ENCODE measurements at places on chromosomes 3 and 15. TPM values are rescaled to one million over a fixed set of nuclear protein-coding genes. Genes with fewer than 3 reads are reported as not detected.

GRCh38 chr15:49331951-49332350 lies 91.1 kb upstream of the FGF7 start:
- DNase-seq: no peak

GRCh38 chr15:39642011-39642640 lies 61.2 kb downstream of the THBS1 start:
- DNase-seq: no peak

GRCh38 chr3:112958811-112959560 lies 15.9 kb downstream of the CD200R1 start:
- no peak for DNase-seq

- DNase-seq: no peak
These were observed 81.9 kb upstream of the PLXNA1 start for GRCh38 chr3:126900859-126901540.

- no peak for DNase-seq
These were observed 10.9 kb upstream of the BCL2A1 start for GRCh38 chr15:79981831-79982455.

DNA sequence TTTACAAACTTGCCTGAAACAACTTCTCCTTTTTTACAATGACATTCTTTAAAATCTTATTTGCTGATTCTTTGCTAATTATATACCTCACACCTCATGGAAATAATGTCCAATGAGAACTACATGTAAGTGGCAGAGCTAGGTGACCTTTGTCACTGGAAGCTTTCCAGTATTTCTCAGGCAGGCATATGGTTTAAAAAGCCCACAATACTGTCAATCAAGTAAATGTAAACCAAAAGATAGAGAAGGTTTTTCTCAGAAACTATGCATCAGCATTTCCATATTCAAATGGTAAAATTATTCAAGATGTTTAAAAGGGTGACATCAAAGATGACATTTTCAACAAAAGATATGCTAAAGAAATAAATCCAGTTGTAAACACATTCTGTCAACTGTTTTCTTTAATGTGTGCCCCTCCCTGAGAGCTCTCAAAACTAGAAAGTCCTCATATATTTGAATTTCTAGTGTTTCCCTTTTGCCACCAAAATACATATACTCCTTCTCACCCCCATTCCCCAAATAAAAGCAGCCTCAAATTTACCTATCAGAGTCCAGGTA lies 10.1 kb upstream of the STRIT1 start:
- DNase-seq: no peak

GRCh38 chr15:101615986-101616848 lies 36.0 kb downstream of the TM2D3 start:
- DNase-seq: no peak

DNA sequence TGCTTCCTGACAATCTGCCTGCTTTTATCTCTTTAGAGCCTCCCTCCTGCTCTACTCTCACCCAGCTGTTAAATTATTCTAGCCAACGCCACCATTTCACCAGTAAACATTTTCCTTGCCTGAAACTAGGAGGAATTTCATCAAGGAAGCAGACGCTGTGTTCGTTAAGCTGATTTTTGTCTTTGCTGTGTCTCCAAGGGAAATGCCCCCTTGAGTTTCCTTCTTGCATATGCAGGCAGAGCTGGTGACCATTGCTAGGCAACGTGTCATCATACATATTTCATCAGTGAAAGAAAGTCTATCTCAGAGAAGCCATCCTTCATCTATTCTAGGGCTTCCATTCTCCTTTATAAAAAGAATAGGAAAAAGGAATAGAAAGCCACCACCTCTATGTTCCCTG lies 87.0 kb upstream of the ST8SIA2 start:
- DNase-seq: no peak

DNA sequence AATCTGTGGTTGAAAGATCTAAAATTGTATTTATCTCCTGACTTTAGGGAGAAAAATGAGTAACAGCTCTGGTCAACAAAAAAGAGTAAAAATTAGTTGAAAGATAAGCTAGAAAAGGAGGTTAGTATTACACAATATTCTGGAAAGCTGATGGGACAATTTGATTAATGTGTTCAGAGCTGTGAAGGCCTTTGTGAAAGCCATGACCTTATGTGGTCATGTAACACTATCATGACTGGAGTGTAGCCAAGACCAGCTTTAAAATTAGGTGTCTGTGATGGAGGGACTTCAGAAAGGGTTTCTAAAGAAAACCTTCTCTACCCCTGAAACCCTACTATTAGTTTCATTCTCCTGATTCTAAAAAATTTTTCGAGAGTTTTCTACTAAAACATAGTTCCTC lies 127.2 kb downstream of the NFKBIZ start:
- DNase-seq: no peak

DNA sequence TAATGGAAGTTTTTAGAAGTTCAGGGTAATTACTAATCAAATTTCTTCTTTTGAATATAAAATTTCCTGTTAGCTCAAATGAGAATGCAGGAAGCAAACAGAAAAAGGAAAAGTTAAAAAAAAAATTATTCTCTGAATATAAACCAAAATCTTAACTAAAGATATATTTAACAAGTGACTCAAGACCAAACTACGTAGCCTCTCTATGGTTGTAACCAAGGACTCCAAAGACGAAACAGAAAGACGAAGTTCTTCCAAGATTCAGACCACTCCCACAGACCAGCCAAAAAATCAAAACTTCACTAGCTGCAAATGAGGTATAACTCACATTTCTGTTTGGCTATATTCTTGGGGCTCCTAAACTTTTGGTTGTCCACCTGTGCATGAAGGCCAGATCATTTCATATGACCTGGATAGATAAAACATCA lies 846.5 kb upstream of the ALCAM start:
- no peak for DNase-seq

DNA sequence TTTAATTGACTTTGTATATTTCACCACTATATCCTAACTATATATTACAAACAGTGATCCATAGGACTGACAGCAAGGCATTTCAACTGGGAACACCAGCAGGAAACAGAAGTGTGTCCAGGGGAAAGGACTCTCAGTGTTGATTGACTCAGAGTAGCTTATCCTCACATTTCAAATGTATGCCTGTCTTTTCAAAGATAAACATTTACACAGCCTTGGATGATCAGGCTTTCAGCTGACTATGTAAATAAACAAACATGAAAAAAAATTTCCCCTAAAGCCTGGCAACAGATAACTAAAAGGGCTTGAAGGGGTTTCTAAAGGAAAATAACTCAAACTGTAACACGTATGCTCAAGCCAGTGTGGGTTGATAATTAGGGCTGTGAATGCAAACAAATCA lies 321.8 kb downstream of the TBC1D5 start:
- no peak for DNase-seq

DNA sequence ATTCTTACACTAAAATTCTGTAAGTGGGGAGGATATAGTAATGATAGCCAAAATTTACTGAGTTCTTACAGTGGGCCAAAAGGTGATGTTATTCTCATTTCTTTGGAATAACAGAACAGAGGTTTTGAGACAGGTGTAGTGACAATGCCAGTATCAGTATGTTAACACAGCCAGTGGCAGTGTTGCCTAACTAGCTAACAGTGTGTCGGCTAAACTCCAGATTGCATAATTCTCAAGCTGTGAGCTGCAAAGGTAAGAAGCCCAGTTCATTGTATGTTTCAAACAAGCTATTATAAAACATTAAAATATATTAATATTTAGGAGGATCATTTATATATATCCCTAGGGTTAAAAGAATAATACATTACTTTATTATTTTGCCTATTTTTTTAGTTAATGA lies 920 bp downstream of the SLC15A2 start:
- DNase-seq: no peak

DNA sequence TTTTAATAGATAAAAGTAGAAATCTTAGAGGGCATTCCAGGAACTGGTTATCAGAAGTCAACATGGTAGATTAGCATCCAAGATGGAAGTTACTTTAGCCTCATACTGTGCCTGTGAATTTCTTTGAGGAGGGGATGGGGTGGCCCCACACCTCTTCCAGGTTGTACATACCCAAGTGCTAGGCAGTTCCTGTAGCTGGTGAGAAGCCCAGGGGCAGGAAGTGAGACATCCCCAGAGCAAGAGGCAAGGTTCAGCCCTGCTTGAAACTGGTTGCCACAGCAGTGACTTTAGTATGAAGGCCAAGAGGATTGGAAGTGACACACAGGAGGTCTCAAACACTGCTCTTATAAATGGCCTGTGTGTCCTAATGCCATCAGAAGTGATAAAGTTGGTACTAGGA lies 11.9 kb downstream of the GTPBP8 start:
- DNase-seq: no peak

DNA sequence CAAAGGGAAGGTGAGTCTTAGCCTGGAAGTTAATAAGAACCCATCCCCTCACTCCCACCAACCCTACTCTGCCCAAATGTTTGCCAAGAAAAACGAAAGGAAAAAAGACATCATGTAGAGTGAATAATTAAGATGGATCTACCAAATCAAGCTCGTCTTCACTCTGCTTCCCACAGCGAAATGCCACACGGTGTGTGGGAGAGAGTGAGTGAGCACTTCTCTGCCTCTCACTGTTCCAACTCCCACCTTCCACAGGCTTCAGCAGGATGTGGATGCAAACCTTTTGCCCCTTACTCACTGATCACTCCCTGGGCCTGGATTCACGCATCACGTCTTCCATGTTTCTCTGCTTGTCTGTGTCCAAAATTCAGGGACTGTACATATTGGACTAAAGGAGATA lies 85.4 kb downstream of the WDR76 start:
- no peak for DNase-seq

DNA sequence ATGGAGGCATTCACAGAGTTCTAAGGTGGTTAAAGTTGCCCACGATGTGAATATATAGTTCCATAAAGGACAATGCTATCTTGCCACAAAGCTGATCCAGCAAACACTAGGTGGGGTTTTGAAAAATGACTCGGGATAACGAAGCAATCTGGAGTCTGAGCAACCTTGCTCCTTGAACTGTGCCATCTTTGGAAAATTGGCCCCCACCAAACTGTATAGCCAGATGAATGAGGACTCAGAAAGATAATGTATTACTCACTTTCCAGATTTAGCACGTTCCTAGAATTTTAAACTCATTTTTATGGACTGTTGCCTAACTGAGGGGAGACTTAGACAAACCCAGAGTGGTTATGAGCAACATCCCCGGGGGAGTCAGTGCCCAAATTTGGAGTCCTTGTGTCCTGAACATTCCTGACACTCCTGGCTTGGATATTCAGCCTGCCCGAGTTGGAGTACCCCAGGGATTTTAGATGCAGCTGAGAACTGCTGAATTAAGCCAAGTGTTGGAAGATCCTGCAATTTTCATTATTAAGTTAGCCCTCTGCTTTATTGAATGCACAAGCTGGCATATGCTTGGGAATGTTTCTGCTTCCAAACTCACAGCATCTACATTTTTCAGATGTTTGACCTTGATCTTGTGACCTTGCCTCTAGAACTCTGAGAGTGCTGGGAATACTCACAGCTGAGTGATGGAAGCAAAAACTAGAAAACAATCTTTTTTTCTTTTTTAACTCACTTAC lies 8.8 kb upstream of the MAGI1 start:
- no peak for DNase-seq

GRCh38 chr3:126313580-126314304 lies 43.5 kb downstream of the KLF15 start:
- no peak for DNase-seq

DNA sequence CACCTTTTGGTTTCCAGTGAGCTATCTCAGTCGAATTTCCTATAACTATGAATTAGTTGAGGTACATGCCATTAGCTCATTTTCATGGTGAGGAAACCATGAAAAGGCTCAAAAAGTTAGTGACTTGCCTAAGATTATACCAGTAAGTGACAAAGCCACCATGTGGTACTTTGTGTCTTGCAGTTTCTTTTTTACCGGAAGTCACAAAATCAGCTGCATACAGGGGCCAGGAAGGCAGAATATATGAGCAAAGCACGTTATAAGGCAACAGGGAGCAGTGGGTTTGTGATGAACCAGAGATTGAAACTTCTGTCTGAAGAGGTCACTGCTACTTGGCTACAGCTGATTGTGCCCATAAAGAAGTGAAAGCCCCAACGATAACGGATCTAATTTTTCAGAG lies 50.3 kb downstream of the CMTM8 start:
- no peak for DNase-seq

DNA sequence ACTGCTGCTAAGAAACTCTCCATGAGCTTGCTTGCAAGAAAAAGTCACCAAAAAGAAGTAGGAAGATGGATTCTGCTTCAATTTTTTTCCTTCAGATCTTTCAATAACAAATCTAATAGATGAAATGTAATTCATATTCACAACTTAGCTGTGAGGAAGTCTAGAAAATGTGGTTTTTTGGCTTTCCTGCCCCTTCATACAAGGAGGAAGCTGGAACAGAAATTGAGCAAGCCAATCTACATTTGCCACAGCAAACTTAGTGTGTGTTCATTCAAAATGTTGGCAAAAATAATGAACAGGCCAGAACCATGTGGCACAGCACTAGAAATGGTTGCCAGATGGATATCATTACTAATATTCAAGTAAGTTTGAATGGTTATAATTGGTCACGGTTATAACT lies 93.2 kb upstream of the NEDD4 start:
- no peak for DNase-seq

DNA sequence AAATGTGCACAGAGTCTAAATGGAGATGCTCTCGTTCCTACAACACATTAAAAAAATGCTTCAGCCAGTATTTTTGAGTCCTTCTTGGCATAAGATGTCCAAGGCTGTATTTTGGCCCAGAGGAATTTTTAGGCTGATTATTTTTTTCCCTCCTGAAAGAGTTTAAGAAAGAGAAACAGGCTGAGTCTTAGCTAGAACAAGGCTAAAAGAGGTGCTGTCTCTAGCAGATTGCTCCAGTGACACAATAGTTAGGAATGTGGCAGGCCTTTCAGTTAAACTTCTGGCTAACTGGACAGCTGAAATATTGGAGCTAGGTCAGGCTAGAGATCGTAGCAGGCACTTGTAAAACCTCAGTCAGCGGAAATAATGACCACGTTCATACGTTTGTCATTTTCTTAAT lies 271.4 kb upstream of the RARB start:
- DNase-seq: no peak

GRCh38 chr15:98286200-98286599 lies 325.7 kb downstream of the ARRDC4 start:
- no peak for DNase-seq

- DNase-seq: no peak
These were observed 165.6 kb downstream of the OCA2 start for GRCh38 chr15:27933562-27933961.

The LRRC28 gene
- 67.0 TPM for total RNA-seq

The TMEM158 gene
- not detected for total RNA-seq

The CFAP92 gene
- not detected for total RNA-seq

The AGBL1 gene
- not detected for total RNA-seq

The SMAD6 gene
- 84.0 TPM for total RNA-seq

The ACVR2B gene
- total RNA-seq: 11.4 TPM

The GPR27 gene
- 0.31 TPM for total RNA-seq

The RFT1 gene
- total RNA-seq: 13.6 TPM

The USP13 gene
- total RNA-seq: 13.3 TPM

The KCNH8 gene
- total RNA-seq: not detected

The SMCO1 gene
- not detected for total RNA-seq

Measured in G401 (cell line).